ENCODE measurements at places on chromosomes 6 and 20.

GRCh38 chr6:35272005-35272404 is 12.5 kb downstream of the ZNF76 start:
- no peak for DNase-seq

DNA sequence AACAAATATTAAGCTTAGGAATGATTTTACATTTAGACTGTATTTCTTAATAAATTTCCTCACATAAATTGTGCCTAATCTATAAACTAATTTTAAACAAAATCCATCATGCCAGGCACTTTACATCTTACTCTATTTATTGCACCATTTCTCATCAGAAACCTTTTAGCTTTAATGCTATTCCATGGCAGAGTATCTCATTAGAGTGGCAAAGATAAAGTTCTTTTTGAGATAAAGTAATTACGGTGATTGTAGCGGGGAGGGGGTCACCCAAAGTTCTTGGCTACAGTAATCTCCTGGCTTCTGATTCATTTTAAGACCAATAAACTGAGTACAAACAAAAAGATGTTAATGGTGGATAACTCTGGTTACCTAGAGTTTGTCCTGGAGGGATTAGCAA is 532.1 kb downstream of the PRKN start:
- no peak for DNase-seq

- no peak for DNase-seq
Measured at GRCh38 chr20:40806929-40807820, 118.1 kb upstream of the MAFB start.

GRCh38 chr6:163314791-163315470 is 99.6 kb upstream of the QKI start:
- DNase-seq, result no peak

- no peak for DNase-seq
Measured at GRCh38 chr6:145863366-145863765, 48.8 kb upstream of the FBXO30 start.

GRCh38 chr20:8724884-8725283 is 344.0 kb upstream of the PLCB4 start:
- DNase-seq, result no peak

DNA sequence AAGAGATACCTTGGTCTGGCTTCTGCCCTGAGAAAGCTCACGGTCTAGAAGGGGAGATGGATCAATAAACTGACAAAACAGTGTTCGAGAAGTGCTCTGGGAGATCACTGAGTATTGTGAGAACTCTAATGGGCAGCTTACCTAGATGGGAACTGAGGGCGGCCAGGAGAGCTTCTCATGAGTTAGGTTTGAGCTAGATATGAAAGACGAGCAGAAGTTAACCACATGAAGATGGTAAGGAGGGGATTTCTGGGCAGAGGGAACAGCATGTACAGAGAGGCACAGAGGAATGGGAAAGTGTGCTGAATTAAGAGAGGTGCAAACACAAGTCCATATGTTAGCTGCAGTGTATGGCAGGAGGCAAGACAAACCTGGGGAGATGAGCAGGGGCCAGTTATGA is 11.9 kb downstream of the ZFAND3 start:
- DNase-seq, result no peak

DNA sequence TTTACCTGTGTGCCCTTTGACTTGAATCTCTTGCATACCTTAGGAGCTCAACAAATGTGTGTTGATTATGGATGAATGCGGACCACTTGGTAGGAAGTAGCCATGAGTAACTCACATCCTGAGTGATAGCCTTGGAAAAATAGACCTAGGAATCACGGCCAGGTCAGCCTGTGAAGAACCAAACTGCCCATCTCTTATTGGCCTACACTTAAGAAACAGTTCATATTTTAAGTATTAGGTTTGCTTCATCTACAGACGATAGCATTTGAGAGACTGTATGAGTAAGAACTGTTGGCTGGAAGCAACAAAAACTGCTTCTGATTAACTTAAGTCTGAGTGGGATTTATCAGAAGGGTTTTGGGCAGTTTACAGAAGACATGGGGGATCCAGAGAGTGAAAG is 320.1 kb upstream of the PRND start:
- DNase-seq, result no peak

- no peak for DNase-seq
Measured at GRCh38 chr6:30360139-30360538, 15.2 kb downstream of the RPP21 start.

GRCh38 chr6:37324131-37325033 is 29.4 kb upstream of the RNF8 start:
- DNase-seq, result peak; percentile 20

GRCh38 chr6:130587778-130588520 is 222.1 kb downstream of the TMEM200A start:
- no peak for DNase-seq

GRCh38 chr6:129889580-129889979 is 28.5 kb upstream of the TMEM244 start:
- peak; percentile 14 for DNase-seq

GRCh38 chr20:19699180-19699971 is 58.7 kb upstream of the RIN2 start:
- DNase-seq, result no peak

GRCh38 chr6:11343963-11344723 is 111.7 kb upstream of the NEDD9 start:
- DNase-seq, result no peak

GRCh38 chr6:16432075-16433032 is 194.0 kb downstream of the GMPR start:
- no peak for DNase-seq

DNA sequence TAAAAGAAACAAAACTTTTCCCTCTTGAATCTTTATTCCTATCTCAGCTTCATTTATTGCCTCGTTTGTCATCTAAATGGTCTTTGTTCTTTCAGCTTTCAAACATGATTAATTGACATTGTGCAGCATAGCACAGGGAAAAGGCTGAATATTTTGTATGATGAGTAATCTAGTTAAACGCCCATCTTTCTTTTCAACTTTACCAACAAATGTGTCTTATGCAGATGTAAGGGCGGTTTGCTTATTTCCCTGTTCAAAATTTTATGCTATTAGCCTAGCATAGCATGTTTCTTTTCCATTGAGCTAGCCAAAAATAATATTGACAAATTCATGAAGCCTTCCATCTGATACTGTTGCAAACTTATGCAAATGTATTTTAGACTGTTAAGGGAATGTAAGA is 176.4 kb upstream of the AKAP12 start:
- DNase-seq, result no peak

DNA sequence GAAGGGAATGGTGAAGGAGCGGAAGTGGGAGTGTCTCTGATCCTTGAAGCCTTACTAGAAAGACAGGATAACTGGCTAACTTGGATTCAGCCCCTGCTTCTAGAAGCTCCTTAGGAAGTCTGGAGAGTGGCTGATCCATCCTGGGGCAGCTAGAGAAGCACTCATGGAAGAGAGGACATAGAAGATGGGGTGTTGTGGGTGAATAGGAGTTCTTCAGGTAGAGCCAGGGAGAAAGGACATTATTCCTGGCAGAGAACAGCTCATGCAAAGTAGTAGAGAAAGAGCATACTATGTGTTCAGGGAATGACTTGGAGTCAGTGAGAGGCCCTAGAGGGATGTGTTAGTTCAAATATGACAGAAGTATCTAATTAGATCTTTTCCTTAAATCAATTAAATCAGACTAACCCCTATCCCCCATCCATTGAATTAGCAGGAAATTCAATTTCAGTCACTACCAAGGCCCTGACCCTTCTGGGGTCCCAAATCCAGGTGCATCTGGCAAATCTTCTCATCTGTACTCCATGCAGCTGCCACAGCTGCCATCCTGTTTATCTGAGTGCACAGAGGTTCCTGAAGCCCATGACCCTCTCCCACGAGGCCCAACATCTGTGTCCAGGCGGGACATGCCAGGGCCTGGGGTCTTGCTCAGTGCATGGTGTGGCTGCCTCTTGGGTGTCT is 130.7 kb downstream of the DHX35 start:
- no peak for DNase-seq

- no peak for DNase-seq
Measured at GRCh38 chr6:119090256-119090655, 11.8 kb upstream of the FAM184A start.

- no peak for DNase-seq
Measured at GRCh38 chr6:154621686-154622085, 111.2 kb upstream of the CNKSR3 start.

DNA sequence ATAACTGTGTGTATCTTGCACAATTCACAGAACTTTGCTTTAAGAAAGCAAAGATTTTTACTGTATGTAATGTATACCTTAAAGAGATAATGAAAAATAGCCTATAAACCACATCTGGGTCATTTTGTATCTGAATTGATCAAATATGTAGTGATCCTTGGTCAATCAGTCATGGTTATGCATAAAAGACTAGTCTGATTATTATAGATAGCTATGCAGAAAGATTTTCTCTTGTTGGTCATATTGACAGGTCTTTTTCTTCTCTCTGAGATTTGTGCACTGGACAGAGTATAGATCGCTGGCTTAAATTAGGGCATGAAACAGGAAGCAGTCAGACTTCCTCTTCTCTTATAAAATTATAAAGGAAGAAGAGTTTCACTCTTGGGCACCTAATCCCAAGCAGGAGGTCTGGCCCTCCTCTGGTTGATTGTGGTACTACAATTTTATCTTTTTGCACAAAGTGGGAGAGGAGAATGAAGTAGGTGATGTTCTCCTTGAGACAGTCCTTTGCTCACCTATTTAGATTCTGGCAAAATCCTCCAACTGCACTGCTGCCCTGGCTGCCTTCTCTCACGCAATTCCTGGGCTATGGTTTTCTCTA is 380.9 kb upstream of the RGS17 start:
- peak; percentile 3 for DNase-seq

GRCh38 chr6:23620911-23621401 is 505.1 kb upstream of the NRSN1 start:
- DNase-seq, result no peak

DNA sequence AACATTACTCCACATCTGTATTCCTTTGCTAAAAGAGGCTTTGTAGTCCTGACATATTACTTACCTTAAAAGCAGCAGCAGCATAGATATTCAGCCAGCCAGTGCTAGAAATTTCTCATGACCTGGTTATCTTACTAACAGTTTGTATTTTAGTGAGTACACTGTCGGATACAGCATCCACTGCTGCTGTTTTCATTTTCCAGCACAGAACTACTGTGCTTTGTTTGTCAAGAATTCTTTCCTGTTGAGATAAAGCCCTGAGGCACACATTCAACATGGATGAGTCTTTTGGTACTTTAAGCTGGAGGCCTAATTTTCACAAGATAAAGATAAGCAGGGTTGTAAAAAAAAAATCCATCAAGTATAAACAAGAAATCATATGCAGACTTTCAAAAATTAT is 311.2 kb upstream of the OPRM1 start:
- no peak for DNase-seq

GRCh38 chr6:54248319-54248718 is 59.9 kb upstream of the TINAG start:
- no peak for DNase-seq

- no peak for DNase-seq
Measured at GRCh38 chr6:121800047-121800446, 364.6 kb downstream of the GJA1 start.

DNA sequence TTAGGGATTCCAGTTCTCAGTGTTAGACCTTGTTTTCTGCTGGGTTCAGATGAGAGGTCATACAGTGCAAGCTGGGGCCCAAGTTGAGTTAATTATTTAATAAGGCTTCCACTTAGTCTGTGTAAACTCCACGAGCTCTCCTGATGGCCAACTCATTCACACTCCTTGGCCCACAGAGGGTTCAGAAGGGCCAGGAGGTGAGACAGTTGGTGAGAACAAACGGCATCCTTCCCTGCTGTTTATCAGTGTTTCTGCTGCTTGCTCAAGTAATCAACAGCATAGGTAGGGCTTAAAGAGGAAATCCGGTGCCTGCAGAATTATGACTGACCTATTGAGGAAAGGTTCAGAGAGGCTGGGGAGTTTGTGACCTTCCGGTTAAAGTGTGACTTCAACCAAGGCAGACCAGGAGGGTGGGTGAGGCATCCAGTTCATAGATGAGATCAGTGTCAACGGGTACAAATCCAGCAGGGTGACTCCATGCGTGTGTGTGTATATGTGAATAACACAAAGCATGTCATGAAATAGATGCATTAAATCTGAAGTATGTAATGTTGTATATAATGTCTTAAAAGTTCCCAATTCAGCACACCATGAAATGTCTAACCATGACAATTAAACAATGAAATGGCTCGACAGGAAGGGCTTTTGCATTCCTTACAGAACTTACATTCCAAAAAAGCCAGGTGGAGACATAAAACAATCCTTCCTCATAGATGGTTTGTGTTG is 37.4 kb upstream of the BCAS1 start:
- DNase-seq, result no peak

- no peak for DNase-seq
Measured at GRCh38 chr6:94026575-94026974, 607.2 kb upstream of the EPHA7 start.

DNA sequence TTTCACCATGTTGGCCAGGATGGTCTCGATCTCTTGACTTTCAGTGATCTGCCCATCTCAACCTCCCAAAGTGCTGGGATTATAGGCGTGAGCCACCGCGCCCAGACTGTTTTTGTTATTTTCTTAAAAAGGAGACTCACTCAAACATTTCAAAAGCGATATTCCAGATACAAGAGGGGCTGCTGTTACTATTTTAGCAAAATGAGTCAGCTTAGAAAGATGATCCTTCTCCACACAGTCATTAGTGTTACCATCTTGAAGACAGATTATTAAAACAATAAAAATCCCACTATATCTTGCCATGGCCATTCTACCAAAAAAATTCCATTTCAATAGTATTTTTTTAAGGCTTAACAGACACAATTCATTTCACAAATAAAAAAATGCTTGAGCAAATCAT is 102.8 kb downstream of the PREP start:
- no peak for DNase-seq

DNA sequence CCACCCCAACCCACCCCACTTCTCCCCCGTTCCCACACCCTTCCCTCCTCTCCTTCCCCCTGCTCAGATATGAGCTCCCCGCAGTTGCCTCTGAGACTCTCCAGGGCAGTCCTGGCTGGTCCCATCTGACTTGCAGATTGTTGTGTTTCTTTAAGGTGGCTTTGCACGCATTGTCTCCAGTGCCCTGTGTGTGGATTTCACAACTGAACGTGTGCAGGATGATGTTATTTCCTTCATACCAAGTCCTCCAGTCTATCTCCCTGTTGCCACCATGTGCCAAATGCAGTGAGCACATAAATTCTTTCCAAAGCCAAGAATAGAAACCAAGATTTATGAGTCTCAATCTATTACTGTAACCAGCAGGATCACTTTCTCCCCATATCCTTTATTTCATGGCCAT is 79.1 kb downstream of the TMEM242 start:
- DNase-seq, result no peak

DNA sequence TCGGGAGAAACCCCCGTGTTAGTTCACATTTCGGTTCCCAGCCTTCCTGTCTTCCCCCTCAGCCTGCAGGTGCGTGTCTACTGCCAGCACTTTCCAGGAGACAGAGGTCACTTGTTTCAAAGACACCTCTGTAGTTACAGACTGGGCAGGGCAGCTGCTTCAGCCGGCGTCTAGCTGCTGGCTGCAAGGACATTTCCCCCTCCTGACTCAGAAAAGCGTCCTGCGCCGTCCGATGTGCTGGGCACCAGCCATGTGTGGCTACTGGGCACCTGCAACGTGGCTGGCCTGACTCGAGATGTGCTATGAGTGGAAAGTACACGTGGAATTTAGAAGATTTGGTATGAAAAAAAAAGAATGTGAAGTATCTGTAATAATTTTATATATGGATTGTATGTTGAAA is 37.6 kb downstream of the RRBP1 start:
- no peak for DNase-seq
